MV-4-11 (cell line): ENCODE measurements at places on chromosomes 7 and 10.

DNA sequence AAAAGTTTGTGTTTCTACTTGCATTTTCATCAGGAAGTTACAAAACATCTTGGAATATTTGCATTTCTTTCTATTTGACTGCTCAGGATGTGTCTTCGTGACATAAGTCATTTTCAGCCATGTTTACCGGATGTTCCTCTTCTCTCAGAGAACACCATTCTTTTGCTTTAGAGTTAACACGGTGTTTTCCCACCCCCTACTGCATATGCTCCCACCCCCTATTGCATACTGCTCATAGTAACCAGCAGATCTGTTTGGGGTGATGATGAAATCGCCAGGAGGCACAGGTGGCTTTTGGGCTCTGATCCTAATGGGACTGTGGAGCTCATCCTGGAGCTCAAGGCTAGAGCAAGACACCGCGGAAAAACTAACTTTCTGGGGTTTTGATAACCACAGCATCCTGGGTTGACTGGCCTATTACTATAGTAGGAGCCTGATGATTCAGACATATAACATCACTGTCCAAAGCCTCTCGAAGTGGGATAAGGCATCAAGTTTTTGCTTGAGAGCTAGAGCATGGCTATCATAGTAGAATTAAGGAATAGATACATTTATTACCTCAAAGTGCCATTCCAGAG is 65.1 kb upstream of the BET1 start:
- no peak for DNase-seq

- no peak for DNase-seq
Measured at GRCh38 chr10:121713486-121713885, 115.2 kb upstream of the FGFR2 start.

DNA sequence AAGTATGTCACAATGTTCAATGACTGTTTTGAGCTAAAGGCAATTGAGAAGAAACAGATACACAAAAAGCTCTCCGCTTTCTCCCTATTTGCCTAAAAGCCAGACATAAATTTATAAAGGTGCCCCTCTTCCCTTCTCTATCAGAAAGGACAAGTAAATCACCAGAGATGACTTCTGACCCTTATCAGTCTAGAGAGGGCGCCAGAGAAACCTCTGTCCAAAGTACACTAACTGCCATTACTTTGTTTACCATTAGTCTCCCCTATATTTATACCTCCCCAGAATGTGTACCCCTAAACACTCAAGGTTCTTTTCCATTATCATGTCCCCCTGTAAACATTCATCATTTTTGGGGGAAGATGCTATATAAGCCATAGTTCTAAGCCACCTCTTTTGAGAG is 49.3 kb downstream of the TPK1 start:
- DNase-seq = no peak

GRCh38 chr7:4713183-4713784 is 31.2 kb downstream of the FOXK1 start:
- DNase-seq = peak; percentile 85

GRCh38 chr10:51103554-51104217 is 29.4 kb downstream of the PRKG1 start:
- no peak for DNase-seq

GRCh38 chr7:3041986-3042675 is 1.5 kb downstream of the CARD11 start:
- DNase-seq = no peak

DNA sequence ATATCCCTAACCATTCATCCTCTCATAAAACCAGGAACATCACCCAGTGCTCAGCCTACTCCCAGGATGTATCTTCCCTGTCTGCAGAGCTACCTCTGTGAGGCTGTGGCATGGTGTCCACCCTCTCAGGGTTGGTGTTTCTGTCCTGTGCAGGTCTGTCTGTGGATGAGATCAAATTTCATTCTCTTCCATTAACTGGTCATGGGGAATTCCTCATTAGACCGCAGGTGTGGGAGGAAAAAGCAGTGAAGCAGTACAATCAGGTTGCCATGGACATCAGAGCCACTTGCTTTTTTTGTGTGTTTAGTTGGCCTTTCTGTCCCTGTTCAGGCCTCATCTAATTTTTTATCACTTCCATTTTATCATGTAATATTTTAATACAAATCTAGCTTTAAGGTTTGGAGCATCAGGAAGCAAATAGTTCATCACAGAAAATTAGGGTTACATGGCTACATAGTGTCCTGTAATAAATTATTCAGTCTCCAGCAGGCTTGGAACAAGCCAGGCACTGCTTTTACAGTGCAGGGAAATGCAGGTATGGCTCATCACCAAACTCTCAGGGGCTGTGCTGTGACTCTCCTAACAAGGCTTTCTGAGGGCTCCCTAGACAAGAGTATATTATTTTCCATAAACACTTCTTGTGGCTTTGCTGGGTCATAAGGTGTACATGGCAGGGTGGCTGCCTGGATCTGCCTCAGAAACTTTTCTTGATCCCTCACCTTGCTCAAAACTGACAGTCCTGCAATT is 594.9 kb upstream of the IGFBP3 start:
- DNase-seq = no peak

DNA sequence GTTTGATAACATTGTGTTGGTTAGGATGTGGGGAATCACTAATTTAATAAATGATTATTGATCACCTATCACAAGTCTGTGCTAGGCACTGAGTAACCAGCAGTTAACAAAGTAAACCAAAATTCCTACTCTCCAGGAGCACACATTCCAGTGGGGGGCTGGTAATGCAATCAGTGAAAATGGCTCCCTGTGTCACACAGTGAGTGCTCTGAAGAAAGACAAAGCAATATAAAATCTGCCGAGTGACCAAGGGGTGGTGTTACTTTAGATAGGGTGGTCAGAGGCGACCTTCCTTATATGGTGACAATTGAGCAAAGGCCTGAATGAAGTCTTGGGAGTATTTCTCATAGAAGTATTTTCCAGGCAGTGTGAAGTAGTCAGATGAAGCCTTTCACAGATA is 13.6 kb upstream of the SMC3 start:
- DNase-seq = no peak

DNA sequence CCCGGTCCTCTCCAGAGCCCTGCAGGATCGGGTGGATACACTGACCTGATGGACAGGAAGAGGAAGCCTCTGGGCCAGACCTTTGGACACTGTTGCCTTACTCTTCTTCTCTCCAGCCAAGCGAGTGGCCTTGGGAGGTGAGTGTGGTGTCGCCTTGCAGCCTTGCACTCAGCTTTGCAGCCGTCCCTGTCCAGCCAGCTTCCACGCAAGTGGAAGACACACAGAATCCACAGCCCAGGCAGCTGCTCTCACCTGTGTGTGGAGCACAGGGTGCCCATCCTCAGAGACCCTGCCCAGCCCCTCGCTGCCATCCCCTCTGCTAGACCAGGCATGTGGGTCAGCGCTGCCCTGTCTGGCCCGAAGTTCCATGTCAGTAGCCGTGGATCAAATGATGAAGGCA is 239.1 kb downstream of the EBF3 start:
- DNase-seq = no peak

- no peak for DNase-seq
Measured at GRCh38 chr10:15067154-15067553, 21.4 kb downstream of the ACBD7 start.

DNA sequence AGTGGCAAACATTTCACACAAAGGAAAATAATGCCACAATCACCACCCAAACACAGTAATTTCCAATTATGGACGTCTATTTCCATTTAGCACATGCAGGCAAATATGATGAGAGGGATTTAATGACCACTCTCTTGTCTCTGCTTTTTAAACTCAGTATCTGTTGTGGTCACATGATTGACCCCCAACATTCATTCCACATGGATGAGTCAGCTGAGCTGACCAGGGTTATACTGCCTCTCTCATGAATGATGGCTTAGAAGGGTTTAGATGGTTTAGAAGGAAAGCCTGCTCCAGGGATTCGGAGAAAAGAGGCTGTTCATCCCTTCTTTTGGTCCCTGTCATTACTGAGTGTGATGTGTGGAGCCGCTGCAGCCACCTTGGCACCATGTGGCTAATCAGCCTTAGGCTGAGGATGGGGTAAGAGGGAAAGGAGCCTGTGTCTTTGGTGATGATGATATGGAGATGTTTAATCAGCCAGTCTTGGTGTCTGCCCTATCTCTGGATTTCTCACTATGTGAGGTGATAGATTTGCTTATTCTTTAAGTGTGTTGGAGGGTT is 38.2 kb upstream of the JAKMIP3 start:
- no peak for DNase-seq

- no peak for DNase-seq
Measured at GRCh38 chr7:151488096-151488495, 31.6 kb downstream of the RHEB start.

GRCh38 chr7:80146545-80147182 is 12.0 kb downstream of the GNAI1 start:
- no peak for DNase-seq

DNA sequence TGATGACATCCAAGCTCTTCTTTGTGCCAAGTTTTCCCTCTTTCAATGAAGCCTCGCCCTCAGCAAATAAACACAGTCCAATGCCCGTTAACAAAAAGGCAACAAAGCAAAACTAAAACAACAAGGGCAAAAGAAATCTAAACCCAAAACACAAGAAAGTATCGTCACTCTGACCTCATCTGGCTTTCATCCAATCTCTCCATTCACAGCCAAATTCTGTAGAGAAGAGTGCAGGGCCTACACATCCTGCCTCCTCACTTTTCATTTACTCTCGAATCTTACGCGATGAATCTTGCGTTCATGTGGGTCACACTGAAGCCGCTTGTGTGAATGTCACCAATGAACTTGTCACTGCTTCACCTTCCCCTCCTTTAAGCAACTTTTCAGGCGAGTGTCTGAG is 15.9 kb upstream of the AKR1E2 start:
- DNase-seq = no peak

- DNase-seq = no peak
Measured at GRCh38 chr7:141585592-141586510, 34.6 kb downstream of the AGK start.

- DNase-seq = no peak
Measured at GRCh38 chr10:69807122-69807521, 5.4 kb downstream of the COL13A1 start.

DNA sequence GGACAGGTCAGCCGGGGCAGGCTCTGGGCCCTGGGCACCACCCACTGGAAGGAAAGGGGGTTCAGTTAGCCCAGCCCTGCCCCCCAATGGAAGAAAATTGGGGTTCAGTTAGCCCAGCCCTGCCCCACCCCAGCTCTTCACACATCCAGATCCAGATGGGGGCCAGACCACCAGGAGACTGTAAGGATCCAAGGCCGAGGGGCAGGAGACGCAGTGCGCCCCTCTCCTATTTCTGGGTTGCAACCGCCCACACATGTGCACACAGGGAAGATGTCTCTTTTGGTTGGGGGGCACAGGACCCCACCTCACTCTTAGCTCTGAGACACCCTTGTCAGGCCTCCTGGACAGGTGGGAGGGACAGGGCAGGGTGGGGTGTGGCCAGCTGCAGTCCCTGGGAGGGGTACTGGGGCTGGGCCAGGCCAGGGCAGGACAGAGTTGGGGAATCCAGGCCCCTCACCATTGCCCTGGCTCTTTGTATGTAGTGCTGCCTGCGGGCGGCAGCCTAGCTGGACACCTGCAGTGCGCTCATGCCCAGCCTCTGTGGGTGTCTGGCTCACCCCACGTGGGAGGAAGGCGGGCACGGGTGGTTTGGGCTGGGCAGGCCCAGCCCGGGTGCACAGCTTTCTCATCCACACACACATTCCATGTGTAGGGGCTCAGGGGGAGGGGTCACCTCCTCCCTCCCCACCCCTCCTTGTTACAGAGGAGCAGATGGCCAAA is 141.2 kb downstream of the LHPP start:
- no peak for DNase-seq

DNA sequence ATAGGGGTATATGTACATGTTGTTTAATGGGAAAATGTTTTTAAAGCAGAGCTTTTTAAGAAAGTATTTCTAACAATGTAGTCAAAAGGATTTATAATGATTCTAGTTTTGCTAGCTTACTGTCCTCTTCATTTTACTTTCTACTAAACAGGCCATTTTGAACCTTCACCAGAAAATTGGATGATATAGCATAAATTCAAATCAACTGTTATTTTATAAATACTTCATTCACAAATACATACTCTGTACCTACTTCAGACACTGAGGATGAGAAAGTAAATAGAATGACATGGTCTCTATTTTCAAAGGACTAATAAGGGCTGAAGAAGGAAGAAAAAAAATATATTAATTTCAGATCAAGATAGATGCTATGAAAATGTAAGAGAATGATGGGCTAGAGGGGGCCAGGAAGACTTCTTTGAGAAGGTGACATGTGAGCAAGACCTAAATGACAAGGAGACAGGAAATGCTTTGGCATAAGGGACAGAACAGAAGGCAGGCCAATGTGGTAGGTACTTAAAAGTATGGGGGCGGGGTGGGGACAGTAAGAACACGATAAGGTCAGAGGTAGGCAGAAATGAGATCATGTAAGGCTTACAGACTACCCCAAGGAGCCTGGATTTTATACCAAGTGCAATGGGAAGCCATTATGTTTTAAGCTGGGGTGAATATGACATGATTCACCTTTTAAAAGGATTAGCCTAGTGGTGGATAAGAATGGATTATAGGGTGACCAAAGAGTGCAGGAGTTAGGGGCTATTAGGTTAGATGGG is 5.2 kb downstream of the NAMPT start:
- DNase-seq = no peak

GRCh38 chr7:158707610-158708009 is 3.0 kb upstream of the NCAPG2 start:
- peak; percentile 43 for DNase-seq

DNA sequence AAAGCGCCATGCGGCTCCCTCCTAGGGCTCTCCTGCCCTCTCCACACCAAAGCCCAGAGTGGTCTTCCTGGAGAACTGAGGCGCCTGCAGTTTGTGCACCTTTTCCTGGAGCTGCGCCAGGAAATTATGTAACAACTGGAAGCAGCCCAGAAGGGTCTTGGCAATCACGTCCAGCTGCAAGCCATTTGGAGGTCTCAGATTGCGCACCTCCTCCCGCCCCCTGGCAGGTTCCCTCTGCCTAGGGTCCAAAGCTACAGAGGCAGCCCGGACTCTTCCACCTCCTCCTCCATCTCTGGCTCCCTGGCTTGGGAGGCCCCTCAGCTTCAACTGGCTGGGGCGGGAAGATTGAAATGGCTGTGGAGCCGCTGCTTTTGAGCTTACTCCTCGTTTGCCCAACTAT is 34.0 kb upstream of the SFTPD start:
- no peak for DNase-seq

- no peak for DNase-seq
Measured at GRCh38 chr7:47038621-47039020, 543.3 kb downstream of the TNS3 start.

- no peak for DNase-seq
Measured at GRCh38 chr7:16735020-16735419, 18.5 kb upstream of the TSPAN13 start.

GRCh38 chr7:159042581-159043101 is 102.0 kb downstream of the VIPR2 start:
- no peak for DNase-seq

- peak; percentile 12 for DNase-seq
Measured at GRCh38 chr10:98460837-98461499, 14.2 kb upstream of the HPS1 start.
